ENCODE measurements at places on chromosomes 1 and 21.

DNA sequence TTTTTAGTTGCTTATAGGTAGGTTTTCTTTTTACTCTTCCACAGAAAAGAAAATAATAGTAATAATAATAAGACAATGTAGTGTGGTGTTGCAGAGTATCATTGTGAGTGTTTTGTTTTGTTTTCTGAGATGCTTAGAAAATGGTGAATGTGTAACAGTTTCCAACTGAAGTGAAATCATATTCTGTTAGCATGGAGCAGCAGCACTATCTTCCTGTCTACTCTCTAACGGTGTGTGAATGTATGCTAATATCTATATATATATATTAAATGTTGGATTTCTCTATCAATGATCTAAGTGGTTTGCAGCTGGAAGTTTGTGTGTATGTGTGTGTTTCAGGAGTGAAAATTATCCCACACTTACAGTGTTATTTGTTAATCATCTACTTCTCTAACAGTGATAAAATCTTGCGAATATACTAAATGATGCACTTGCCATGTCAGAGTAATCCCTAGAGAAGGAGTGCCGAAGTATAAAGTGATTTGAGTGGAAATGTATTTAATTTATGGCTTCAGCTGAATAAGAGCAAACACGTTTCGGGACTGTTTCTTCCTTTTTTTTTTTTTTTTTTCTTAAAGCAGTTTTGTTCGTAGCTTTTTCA lies 377 bp downstream of the SAMD13 start:
- no peak for DNase-seq

DNA sequence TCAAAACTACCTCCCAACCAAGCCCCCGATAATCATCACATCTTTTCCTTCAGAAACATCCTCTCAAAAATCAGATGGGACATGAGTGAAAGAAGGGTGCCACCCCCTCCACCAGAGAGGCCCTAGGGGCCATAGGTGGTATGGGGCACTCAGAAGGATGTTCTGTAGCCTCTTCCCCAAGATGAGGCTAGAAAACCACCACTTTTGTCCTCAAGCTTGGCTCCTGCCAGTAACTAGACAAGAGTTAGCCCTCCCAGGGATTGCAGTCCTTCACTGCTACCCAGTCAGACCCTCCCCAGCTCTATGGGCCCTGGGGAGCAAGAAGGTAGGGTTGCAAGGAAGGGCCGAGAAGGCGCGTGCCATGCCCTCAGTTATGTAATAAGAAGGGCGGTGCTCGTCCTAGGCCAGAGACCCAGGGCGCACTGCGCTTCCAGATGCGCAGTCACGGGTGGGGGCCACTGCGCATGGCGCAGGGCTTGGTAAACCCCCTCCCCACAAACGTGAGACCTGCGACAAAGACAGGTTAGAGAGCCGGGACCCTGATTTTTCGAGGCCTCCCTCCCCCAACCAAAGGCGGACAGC lies 69.7 kb downstream of the CD46 start:
- no peak for DNase-seq

- DNase-seq, result no peak
Observed at GRCh38 chr1:78370356-78370755, 120.4 kb upstream of the PTGFR start.

DNA sequence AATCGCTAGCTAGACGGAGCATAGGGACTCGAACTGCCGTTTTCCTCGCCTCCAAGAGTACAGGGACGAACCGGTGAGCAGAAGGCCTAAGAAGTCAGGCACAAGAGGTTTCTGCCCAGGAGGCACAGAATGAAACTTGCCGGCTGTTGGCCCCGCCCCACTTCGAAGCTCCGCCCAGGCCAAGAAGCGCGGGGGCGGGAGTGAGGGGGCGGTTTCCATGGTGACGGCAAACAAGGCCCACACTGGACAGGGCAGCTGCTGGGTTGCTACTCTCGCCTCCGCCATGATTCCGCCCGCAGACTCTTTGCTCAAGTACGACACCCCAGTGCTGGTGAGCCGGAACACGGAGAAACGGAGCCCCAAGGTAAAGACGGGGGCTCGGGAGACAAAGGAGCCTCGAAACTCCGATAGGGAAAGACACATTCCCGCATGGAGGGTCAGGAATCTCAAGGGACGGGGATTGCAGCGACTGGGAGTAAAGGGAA lies at the start of gene DNALI1:
TSS of gene DNALI1 (plus strand) at position 229 of the 485 bp plus-strand sequence. CDS start at position 284, 55 bp downstream.
- DNase-seq, result peak; percentile 75

- DNase-seq, result no peak
Observed at GRCh38 chr1:176111835-176112234, 95.3 kb downstream of the COP1 start.

DNA sequence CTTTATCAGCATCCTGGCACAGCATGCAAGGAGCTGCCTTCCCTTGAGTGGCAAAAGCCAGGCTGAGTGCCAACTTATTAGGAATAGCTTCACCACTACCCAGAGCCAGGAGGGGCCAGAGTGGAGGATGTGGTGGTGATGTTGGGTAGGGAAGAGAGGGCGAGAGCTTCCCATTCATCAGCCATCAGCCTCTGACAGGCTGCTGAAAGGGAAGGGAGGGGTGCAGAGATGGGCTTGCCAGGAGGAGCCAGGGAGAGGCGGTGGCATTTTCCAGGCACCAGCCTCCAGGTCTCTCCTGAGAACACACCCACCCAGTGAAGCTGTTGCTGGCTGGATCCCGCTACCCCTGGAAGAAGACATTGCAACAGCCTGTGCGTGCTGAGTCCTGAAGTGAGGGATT lies 168.5 kb downstream of the ACTL8 start:
- DNase-seq, result no peak

DNA sequence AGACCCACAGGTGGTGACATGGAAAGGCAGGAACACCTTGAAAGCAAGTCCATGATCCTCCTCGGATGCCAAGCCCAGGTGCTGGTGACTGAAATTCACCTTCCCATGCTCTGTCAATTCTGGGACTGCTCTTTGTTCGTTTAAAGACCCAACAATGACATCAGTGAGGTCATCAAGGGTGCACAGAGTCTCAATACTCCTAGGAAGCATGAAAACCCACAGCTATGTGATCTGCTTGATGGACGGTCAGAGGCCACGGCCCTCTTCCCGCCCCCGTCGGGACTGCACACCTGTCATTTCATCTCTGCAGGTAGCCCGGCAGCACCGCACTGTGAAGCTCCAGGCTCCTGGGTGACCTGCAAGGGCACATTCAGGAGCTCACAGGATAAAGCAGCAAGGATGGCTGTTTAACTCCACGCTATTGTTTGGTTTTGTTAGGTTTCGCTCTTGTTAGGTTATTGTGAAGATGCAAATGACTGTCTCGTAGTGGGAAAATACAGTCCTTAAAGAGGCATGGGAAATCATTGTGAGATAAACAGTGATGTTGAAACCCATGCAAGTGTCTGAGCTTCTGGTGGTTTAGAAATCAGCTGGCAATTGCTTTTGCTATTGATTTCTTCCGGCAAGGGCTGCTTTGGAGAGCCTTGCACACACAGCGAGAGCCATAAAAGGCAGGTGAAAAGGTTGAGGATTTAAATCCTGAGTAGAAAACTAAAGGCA lies 124.8 kb upstream of the AJAP1 start:
- no peak for DNase-seq

GRCh38 chr1:114737314-114737849 lies 20.4 kb downstream of the CSDE1 start:
- DNase-seq, result no peak

- no peak for DNase-seq
Observed at GRCh38 chr1:110065841-110066240, 4.6 kb downstream of the ALX3 start.

Data from omental fat pad (tissue), 4 donors.